Naive thymus-derived CD8-positive, alpha-beta T cell (primary cell): ENCODE measurements at places on chromosomes 6 and 20.

GRCh38 chr6:149860834-149861602, 3.1 kb downstream of the LRP11 start:
- no peak for DNase-seq

GRCh38 chr20:51084593-51085377, 61.9 kb upstream of the KCNG1 start:
- DNase-seq, result no peak

- DNase-seq, result no peak
Observed at GRCh38 chr6:87623248-87623647, 33.3 kb downstream of the ORC3 start.

- no peak for DNase-seq
Observed at GRCh38 chr6:105220186-105220585, 40.4 kb upstream of the POPDC3 start.

DNA sequence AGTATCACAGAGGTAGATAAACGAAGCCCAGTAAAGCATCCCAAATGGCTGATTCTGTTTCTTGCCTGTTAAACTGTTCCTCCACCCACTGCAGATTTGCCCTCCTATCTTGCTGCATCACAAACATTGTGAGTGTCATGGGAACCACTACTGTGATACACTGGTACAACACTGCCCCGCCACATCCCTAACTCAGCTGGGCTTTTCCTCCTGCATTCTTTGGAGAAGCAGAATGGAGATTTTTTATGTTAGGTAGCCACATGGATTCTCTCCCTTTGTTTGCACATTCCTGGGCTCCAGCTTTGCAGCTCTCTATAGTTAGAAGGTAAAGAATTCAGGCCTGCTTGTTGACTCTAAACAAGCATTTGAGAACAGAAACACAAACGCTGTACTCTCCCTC, 234.1 kb downstream of the TMEM242 start:
- no peak for DNase-seq

DNA sequence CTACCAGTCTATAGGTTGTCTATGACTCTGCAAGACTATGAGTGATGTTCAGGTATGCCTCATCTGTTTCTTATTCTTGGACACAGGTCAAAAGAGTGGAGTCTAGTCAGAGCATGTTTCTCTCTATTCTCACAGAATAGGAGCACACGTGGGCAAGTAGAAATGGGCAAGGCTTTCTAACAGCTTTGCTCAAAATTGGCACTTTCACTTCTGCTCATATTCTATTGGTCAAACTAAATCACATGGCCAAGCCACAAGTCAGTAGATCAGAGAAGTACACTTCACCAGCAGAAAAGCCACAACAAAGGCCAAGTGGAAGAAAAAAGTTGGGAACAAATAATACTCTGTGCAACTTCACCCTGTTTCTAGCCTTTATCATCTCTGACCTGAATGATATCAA, 354.5 kb upstream of the SYNCRIP start:
- DNase-seq, result no peak

GRCh38 chr20:38812182-38812581, 6.7 kb downstream of the PPP1R16B start:
- no peak for DNase-seq

- no peak for DNase-seq
Observed at GRCh38 chr20:41094353-41095055, 42.8 kb upstream of the PLCG1 start.

DNA sequence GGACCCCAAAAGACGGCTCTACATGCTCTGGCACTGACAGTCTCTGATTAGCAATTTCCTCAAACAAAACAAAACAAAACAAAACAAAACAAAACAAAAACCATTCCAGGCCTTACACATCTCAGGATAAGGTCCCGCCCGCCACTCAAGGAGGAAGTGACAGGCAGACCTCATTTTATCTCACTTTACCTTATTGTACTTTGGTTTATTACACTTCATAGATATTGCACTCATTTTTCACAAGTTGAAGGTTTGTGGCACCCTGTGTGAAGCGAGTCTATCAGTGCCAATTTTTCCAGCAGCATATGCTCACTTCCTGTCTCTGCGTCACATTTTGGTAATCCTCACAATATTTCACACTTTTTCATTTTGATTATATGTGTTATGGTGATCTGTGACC, 15.2 kb downstream of the ZBP1 start:
- DNase-seq, result no peak

DNA sequence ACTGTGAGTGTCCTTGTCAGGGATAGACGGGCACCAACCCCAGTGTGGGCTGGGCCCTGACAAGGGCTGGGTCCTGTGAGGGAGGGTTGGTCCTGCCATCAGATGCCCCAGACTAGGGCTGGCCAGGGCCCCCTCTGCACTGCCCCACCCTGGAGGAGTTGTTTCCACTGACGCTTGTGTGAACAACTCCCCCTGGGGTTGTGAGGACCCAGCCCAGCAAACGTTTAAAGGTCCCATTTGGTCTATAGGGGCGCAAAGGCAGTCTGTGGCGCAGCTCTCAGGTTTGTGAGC, 104.1 kb downstream of the BMP7 start:
- DNase-seq, result no peak

DNA sequence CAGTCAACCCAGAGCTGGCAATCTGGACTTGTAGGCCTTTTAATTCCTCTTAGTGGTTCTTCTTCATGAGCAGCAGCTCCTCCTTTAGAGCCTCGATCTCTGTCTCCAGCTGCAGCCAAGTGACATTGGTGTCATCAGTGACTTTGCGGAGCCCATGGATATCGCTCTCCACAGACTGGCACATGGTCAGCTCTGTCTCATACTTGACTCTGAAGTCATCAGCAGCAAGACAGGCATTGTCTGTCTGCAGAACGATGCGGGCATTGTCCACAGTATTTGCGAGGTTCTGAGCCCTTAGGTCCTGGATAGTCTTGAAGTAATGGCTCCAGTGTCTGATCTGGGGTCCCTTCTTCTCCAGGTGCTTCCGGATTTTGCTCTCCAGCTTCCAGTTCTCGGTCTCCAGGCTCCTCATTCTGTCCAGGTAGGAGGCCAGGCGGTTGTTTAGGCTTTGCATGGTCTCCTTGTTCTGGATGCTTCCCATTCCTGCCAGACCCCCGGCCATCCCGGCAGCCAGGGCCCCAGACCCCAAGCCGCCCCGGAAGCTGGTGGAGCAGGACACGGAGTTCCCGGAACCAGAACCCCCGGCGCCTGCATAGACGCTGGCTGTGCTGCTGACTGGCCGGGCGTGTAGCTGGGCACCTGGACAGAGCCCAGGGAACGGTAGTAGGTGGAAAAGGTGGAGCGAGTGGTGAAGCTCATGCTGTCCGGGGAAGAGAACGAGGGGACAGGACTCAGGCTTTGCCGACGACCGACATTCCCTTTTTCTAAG, 15.1 kb downstream of the RFPL4B start:
- no peak for DNase-seq

- DNase-seq, result no peak
Observed at GRCh38 chr6:583116-583515, 73.8 kb downstream of the HUS1B start.
